ENCODE measurements at places on chromosomes 5 and 9.

DNA sequence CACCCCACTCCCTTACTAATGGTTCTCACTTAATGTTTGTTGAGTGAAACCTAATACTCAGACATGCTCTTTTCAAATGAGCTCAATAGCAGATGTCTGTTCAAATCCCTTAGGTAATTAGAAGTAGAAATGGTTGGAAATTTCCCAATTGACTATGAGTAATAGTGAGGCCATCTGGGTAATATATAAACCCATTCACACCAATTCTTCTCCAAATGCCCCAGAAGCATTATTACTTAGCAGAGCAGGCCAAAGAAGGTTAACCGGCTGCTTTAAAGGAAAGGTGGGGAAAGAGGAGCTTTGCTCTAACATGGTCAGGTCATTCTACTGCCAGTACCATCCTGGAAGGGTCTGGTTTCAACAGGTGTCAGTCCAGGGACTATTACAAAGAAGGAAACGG is 119.5 kb upstream of the MTAP start:
- H3K27ac ChIP-seq = no peak overlapping the region
- no peak overlapping the region for H3K4me3 ChIP-seq
- H3K36me3 ChIP-seq = no peaks in the 10 kb centered on the region
- DNase-seq = no peak
- H3K27me3 ChIP-seq = peaks cover 4% of the 10 kb centered on the region

DNA sequence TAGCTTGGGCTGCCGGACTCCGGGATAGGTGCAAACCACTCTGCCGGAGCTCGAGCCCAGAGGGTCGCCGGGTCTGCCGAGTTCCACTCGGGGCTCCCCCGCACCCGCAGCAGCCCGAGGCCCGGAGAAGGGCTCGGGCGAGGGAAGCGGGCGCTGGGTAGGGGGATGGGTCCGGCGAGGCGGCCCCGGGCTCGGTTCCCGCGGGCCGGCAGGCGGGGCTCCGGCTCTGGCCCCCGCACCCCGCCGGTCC is 507 bp downstream of the RICTOR start:
- H3K27ac ChIP-seq = peak overlapping the region; percentile 93
- no peaks in the 10 kb centered on the region for H3K36me3 ChIP-seq
- no peak for DNase-seq
- no peaks in the 10 kb centered on the region for H3K27me3 ChIP-seq
- H3K4me1 ChIP-seq = peaks cover 34% of the 10 kb centered on the region

DNA sequence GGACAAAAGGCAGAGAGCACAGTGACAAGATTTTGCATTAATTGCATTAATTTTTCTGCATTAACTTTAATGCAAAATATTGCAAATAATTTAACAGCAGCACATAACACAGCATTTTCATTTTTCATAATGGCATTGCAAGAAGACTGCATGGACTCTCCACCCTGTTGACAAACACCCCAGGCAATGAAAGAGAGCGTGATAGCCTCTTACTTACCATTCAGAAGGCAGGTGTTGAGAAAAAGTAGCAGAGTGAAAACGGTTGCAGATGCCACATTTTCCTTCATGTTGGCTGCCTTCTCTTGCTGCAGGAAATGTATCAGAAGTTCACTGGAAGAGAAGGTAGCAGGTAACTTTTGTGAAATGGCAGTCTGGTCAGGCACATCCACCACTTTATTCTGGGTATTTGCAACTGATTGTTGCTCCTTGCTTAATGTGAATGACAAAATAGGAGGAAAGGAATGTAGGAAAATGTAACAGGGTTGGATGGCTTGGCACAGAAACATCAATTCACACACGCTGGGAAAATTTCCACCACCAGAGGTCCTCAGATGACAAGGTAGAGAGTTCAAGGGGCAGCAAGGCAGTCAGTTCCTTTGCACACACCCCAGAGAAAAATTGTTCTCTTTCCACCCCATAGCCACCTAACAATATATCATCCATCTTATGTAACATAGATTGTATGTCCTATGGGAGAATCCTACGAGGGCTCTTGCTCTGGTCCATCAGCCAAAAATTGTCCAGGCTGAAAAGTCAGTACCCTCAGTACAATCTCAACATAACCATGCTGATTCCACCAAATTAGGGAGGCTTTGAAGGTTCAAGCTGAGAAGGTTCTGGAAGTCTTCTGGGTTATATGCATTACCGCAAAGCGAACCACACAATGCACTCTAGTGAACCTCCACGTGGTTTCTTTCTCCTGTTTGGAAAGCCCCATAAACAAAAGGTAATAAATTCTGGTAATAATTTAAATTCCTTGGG is 41.9 kb upstream of the AGXT2 start:
- no peaks in the 10 kb centered on the region for H3K4me1 ChIP-seq
- peaks cover 5% of the 10 kb centered on the region for H3K27me3 ChIP-seq
- no peak overlapping the region for H3K4me3 ChIP-seq
- H3K27ac ChIP-seq = no peak overlapping the region
- DNase-seq = peak; percentile 24

GRCh38 chr5:6373081-6373846 is 5.1 kb downstream of the MED10 start:
- H3K36me3 ChIP-seq = peaks cover 65% of the 10 kb centered on the region
- peaks cover 36% of the 10 kb centered on the region for H3K4me1 ChIP-seq
- H3K27ac ChIP-seq = no peak overlapping the region
- no peaks in the 10 kb centered on the region for H3K27me3 ChIP-seq

DNA sequence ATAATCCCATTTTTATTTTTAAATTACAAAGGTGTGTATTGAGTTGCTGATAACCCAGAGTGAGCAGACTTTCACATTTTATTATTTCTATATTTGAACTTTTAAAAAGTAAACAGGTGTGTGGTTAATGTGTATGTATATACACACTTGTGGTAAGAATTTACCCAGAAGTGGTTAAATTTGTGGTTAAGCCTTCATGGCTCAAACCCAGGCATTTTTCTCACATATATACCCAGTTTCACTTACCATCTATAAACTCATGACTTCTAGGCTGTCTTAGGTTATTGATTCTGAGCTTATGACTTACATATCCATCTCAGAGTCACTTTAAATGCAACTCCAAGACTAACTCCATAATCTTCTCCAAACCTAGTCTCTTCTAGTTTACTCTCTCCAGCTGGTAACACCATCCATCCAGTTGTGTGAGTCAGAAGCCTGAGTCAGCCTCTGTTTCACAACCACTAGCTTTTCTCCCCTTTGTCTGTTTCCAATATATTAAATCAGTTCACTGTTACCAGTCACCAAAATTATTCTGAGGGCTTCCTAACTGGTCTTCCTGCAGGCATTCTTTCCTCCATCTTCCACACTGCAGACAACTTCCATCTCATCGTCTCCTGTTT is 20.2 kb downstream of the ZBED3 start:
- DNase-seq = no peak
- no peak overlapping the region for H3K4me3 ChIP-seq
- H3K27ac ChIP-seq = no peak overlapping the region
- H3K4me1 ChIP-seq = peaks cover 15% of the 10 kb centered on the region
- no peaks in the 10 kb centered on the region for H3K27me3 ChIP-seq

- H3K4me3 ChIP-seq = no peak overlapping the region
- no peak overlapping the region for H3K27ac ChIP-seq
- peaks cover 7% of the 10 kb centered on the region for H3K27me3 ChIP-seq
These were observed 174.9 kb upstream of the MVB12B start for GRCh38 chr9:126151686-126152134.

DNA sequence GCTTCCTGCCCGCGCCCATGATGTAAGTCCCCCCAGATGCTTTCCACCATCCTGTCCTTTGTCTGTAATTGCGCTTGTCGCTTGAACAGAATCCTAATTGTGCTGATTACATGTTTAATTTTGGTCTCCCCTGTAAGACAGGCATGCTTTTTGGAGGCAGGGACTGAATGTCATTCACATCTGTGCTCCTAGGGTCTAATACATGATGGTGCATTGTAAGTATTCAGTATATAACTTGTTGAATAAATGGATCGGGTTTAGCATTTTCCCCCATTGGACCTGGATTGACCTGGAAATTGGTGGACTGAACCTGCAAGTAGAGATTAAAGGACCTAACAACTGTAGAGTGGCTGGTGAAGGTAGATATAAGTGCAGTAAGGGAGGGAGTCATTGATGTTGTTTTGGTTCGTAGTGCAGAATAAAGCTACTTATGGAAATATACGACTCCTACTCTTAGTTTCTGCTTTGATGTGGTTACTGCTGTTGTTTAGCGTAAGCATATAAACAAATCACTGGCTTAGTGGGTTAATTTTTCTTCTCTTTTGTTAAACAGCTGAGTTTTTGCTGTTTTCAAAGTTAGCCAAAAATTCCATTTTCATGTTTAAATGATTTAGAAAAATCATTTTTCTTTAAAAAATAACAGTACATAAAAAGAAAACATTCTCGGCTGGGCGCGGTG is 57.3 kb downstream of the TRIO start:
- H3K27ac ChIP-seq = peak overlapping the region; percentile 15
- H3K4me3 ChIP-seq = no peak overlapping the region
- no peak for DNase-seq
- H3K36me3 ChIP-seq = no peaks in the 10 kb centered on the region

- no peaks in the 10 kb centered on the region for H3K27me3 ChIP-seq
- no peak overlapping the region for H3K4me3 ChIP-seq
- DNase-seq = no peak
- H3K27ac ChIP-seq = no peak overlapping the region
These were observed 236.0 kb upstream of the CDH18 start for GRCh38 chr5:20224046-20224445.

- peaks cover 5% of the 10 kb centered on the region for H3K36me3 ChIP-seq
- H3K4me3 ChIP-seq = peak overlapping the region; percentile 90
- peak; percentile 50 for DNase-seq
- H3K4me1 ChIP-seq = peaks cover 24% of the 10 kb centered on the region
These were observed 663 bp downstream of the ISOC1 start for GRCh38 chr5:129094924-129095899.

- no peaks in the 10 kb centered on the region for H3K27me3 ChIP-seq
- H3K4me1 ChIP-seq = no peaks in the 10 kb centered on the region
- H3K36me3 ChIP-seq = no peaks in the 10 kb centered on the region
- no peak for DNase-seq
- H3K27ac ChIP-seq = no peak overlapping the region
These were observed 418.5 kb upstream of the RORB start for GRCh38 chr9:74078647-74079046.

DNA sequence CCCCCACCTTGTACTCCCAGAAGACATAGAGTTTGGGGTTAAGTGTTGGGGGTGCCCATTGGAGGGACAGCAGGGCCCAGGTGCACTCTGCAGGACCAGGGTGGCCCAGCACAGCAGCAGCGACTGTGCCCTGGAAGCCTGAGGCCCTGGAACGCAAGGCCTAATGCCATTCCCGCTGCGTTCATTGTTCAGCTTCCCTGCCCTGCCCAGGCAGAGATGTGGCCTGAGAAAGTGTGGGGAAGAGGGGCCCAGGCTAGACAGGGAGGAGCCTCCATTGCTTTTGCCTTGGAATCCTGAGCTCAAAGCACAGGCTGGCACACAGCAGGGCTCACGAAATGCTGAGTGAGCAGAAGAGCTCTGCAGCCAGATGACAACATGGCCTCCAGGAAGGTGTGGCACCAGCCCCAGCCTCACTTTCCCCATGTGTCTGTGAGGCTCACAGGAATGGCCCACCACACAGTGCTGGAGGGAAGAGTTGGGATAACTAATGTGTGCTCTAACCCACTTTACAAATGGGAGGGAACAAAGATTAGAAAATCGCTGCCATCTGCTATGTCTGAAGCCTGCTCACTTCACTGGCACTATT is 19.4 kb downstream of the S1PR3 start:
- H3K27me3 ChIP-seq = peaks cover 11% of the 10 kb centered on the region
- H3K36me3 ChIP-seq = no peaks in the 10 kb centered on the region
- DNase-seq = no peak
- H3K4me3 ChIP-seq = no peak overlapping the region
- no peak overlapping the region for H3K27ac ChIP-seq
- peaks cover 5% of the 10 kb centered on the region for H3K4me1 ChIP-seq

DNA sequence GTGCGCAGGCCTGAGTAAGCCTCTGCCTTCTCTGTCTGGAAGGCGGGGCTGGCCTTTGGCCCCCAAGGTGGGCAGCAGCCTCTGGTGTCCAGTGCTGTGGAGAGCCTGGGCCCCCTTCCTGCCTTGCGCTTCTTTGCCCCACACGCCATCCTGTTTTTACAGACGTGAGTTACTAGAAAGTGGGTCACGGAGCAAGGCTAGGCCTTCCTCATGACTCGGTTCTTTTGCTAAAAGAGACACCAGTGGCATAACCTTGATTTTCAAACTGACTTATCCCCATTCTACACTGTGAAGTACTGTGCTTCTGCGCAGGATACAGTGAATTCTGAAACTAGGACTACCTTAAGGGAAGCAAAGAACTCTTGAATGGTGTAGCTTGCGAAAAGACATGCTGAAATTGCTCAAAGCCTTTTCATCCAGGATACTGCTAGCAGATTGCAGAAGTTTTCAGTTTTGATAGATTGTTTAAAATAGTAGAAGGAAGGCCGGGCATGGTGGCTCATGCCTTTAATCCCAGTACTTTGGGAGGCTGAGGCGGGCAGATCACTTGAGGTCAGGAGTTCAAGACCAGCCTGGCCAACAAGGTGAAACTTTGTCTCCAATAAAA is 7.2 kb downstream of the ROPN1L start:
- H3K27me3 ChIP-seq = peaks cover under 1% of the 10 kb centered on the region
- peaks cover 18% of the 10 kb centered on the region for H3K4me1 ChIP-seq
- DNase-seq = no peak

DNA sequence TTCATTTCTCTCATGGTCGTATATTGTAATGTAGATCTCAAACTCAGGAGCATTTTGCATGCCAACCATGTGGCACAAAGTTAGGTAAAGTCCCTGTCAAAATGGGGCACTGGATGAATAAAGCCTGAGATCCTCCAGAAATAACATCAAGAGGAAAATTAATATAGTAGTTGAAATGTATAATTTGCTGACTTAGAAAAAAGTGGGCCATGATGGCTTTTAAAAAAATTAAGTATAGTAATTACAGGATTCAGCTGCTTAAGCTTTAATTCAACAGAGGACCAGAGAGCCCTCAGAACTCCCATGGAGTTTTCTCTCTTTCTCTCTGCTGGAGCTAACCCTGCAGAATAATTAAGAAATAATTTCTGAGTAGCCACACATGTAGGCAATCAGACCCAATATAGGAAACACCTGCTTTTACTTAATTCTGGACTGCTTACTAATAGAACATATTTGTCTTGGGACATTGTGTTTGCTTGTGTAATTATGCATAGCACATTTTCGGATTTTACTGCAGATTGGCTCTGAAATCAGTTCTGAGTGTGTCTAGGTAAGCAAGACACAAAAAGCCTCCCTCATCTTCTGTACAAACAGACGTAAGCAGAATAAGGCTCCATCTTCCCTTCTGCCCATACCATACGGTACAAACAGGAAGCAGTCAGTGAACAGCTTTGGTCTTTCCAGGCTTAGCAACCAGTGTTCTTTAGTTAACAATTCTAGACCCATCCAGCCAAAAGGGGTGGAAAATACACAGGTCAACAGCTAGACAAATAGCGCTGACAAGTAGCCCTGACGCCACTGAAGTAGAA is 26.5 kb upstream of the PCSK1 start:
- H3K27ac ChIP-seq = no peak overlapping the region
- H3K27me3 ChIP-seq = peaks cover 6% of the 10 kb centered on the region
- H3K4me3 ChIP-seq = no peak overlapping the region
- no peak for DNase-seq
- peaks cover 3% of the 10 kb centered on the region for H3K36me3 ChIP-seq

- no peak overlapping the region for H3K27ac ChIP-seq
- peaks cover 19% of the 10 kb centered on the region for H3K27me3 ChIP-seq
- H3K36me3 ChIP-seq = no peaks in the 10 kb centered on the region
- H3K4me1 ChIP-seq = peaks cover 10% of the 10 kb centered on the region
- H3K4me3 ChIP-seq = peak overlapping the region; percentile 76
These were observed 412 bp downstream of the FGF18 start for GRCh38 chr5:171419688-171420430.

- no peaks in the 10 kb centered on the region for H3K27me3 ChIP-seq
- H3K4me1 ChIP-seq = no peaks in the 10 kb centered on the region
- H3K27ac ChIP-seq = no peak overlapping the region
- peaks cover 44% of the 10 kb centered on the region for H3K36me3 ChIP-seq
These were observed 18.5 kb downstream of the FBXW2 start for GRCh38 chr9:120774719-120775118.
